ENCODE measurements at places on chromosomes 6 and 20.
A peak's percentile ranks its signal among the peaks of the same experiment; 100 is the strongest.

DNA sequence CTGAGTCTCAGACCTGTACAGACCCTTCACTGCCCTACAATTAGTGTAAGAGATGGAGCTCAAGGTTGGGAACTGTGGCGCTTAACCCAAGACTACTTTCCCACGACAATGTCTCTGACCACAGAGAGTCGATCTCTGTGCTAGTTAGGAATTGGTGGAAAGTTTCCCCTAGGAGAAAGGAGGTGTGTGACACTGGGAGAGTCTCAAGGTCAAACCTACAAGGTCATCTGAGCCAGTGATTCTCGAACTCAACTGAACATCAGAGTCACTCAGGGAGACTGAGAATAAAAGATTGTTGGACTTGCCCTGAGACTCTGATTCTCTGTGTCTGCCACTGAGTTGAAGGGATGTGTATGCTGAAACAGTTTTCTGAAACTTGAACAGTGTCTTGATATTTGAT, 9.7 kb upstream of the AFDN start:
- DNase-seq, result no peak

DNA sequence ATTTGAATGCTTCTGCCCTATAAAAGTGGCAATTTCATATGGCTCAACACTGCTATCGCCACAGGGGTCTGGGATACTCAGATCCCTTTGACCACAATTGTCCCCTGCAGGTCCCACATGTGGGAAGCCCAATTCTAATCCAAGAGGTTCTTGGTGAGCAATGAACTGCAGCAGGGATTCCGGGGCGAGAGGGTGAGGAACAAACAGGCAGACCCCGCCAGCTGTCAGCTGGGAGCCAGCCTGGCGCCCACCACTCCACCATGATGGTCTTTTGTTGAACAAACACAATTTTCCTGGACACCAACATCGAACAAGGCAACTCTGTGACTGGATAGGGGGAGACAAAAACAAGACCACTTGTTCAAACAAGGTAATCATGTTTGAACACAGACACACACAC, 80.5 kb downstream of the TMEM242 start:
- DNase-seq, result no peak

- no peak for DNase-seq
Measured at GRCh38 chr6:41427642-41428335, 92.4 kb downstream of the NCR2 start.

GRCh38 chr20:14444106-14444505, 106.7 kb upstream of the FLRT3 start:
- DNase-seq, result peak; percentile 39

Measured in fibroblast of gingiva (primary cell).